Hepatic stellate cell (primary cell): ENCODE measurements at places on chromosomes 7 and 10.

DNA sequence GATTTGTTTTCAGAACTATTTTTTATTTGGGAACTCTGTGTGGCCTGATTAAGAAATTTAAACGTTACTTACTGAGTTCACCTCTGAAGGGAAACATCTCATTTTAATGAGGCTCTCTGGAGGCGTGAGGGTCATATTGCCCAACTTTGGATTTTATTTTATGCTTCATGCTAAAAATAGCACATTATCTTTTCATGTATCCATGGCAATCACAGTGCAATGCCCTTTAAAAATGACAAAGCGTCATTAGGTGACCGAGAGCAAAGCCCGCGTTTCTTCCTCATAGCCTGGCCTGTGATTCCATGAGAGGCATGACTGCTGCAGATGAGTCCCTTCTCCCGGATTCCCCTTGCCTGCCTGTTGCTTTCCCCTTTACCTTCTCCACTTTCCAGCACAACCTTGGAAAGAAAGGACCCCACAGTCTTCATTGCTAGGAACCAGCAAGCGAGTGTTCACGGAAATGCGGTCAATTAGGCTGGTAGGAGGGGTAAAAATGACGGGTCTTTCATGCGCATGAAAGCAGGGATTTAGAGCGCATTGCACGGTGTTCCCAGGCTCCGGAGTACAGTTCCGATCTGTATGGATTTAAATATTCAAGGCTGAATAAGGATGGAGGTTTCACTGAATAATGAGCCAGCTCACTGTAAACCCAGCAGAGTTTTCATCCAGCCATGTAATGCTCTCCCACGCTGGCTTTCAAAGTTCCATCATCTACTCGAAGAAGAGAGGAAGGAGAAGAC lies 98.2 kb upstream of the PITRM1 start:
- DNase-seq, result peak; percentile 34

DNA sequence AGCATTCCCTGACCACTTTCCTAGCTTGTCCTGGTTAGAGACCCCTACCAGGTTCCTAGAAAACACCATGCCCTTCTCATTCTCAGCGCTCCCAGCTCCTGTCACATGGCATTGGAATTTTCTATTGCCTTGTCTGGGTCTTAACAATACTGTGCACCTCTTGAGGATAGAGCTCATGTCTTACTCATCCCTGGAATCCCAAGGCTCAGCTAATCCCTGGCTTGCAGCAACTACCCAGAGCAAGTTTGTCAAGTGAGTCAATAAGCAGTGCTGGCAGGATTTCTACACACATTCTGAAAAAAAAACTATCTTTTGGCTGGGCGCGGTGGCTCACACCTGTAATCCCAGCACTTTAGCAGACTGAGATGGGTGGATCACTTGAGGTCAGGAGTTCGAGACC lies 11.7 kb upstream of the PRDX3 start:
- peak; percentile 87 for DNase-seq

DNA sequence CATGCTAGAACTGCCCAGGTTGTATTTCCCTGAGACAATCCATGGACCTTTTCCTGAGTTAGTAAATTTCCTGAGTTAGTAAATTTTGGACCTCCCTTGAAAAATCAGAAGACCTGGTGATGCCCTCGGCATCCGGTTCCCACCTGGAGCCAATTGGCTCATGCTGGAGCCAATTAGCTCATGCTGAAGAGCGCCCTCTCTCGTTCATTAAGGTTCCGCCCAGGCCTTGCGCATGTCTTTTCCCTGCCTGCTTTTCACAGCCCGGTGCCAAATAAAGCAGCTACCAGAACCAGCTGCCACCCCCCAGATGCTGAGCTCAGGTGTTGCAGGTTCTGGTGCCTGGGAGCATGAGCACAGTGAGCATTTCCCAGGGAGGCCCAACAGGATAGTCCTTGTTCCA lies 96.2 kb downstream of the APBB1IP start:
- no peak for DNase-seq

- no peak for DNase-seq
Measured at GRCh38 chr7:33509206-33509605, 379.8 kb downstream of the BBS9 start.

- DNase-seq, result no peak
Measured at GRCh38 chr10:78361031-78361430, 327.4 kb downstream of the RPS24 start.

DNA sequence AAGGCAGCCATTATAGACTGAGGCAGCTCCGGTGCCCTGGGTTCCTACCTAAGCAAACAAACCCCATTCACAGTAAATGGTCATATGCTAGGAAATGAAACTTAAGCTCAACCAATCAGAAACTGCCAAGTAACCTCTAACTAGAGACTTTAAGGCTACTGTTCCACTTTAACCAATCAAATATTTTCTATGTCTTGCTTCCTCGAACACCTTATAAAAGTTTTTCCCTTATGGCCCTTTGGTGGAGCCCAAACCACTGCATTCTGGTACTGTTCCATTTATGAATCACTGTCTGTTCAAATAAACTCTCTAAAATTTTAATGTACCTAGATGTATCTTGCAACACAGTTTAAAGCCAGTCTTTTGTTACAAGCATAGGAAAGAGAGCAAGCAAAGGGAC lies 361.1 kb downstream of the HGF start:
- DNase-seq, result no peak

DNA sequence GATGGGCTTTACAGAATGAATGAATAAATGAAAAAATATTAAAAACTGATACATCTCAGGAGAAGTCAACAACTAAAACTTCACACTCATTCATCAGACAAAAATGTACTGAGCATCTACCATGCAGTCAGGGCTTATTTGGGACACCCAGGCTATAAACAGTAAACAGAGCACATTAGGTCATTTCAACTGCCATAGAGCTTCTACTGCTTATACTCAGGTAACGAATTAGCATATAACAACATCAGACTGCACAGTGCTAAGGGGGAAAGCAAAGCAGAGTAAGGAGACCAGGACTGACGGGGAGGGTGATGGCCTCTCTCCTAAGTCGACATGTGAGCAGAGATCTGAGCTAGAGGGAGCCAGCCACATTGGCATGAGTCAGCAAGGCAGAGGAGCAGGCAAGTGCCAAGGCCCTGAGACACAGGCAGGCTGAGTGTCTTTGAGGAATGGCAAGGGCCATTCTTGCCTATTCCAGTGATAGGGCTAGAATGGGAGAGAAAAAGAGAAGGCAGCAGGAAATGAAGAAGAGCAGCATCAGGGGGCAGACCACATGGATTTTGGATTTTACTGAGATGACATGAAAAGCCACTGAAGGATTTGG lies 528.9 kb downstream of the PARD3 start:
- DNase-seq, result no peak
